Stimulated activated CD8-positive, alpha-beta memory T cell treated with anti-CD3 and anti-CD28 coated beads, Interleukin-4, amount 100 ng/mL, for 4 hours (primary cell): ENCODE measurements at places on chromosomes 7 and 10.

- DNase-seq = no peak
Observed at GRCh38 chr7:157318015-157318706, 18.6 kb upstream of the DNAJB6 start.

- no peak for DNase-seq
Observed at GRCh38 chr7:107232568-107233090, 63.8 kb downstream of the HBP1 start.

GRCh38 chr10:29237786-29238185 is 51.1 kb upstream of the LYZL1 start:
- DNase-seq = no peak

DNA sequence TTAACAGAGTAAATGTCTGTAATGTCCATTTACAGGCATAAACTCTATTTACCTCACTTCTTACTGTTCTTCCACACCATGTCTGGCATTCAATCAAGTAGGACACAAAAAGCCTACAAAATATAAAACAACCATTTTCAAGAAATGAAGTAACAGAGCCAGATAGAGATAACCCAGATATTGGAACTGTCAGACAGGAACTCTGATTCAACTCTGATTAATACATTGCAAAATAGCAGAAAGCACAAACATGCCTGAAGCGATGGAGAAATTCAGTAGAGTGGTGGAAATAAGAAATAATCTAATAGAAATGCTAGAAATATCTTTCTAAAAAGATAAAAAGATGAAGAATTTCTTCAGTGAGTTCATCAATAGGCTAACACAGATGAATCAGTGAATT is 964.4 kb downstream of the PCDH15 start:
- DNase-seq = no peak

GRCh38 chr10:26525586-26525985 is 87.4 kb downstream of the APBB1IP start:
- no peak for DNase-seq
